ENCODE measurements at places on chromosomes 7 and 10.

DNA sequence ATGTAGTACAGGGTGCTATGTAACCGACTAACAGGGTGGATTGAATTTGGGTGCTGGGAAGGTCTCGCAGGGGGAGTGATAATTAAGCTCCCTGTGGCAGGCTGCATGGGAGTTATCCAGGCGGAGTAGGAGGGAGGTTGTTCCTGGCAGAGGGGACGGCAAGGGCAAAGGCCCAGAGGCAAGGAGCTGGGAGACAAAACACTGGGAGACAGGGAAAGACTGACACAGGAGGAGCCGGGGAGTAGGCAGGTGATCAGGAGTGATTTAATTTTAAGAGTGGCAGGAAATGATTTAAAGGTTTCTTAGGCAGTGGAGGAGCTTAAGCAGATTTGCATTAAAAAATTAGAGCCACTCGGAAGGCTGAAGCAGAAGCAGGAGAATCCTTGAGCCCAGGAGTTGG, 40.7 kb upstream of the LEP start:
- DNase-seq, result no peak

DNA sequence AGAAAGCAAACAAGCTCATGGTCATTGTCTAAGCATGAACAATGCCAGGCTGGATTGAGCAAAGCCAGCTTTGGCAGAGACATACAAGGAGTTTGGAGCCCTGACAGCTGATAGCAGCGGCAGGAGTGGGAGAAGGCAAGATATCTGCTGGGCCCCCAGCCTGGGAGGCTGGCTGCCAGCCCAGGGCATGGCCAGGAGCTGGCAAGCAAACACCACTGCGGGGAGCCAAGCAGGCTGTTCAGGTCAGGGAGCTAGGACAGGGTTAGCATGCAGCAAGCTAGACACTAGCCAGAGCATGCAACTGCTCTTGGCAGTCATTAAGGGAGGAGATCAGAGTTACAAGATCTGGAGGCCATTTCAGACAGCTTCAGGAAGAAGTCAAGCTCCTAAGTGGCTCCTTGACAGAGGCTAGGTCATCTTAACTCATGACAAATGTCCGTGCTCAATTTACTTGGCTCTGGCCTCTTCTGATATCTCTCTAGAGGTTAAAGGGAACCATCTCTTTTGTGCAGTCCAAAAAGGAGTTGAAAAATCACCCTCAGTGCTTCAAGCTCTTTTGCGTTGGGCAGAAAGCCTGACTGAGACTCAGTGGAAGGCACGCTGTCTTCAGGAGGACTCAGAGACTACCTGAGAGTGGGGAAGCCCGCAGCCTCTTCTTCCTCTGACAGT, 436.8 kb upstream of the C7orf33 start:
- no peak for DNase-seq

DNA sequence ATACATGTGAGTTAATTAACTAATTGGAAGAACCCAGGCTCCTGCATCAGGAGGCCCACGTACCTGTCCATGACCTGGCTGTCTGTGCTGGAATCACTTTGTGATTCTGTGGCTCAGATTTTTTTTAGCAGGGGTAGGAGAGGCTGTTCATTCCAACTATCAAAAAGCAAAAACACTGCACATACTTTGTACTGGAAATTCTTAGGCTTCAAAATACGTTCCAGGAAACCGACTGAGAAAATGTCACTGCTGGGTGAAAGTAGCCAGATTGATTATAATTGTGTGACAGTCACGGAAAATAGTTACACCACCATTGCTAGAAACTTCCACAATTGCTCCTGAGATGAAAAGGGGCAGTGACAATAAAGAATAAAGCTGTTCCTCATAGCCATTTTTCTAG, 91.0 kb downstream of the SLC16A9 start:
- no peak for DNase-seq

GRCh38 chr7:97006055-97006815, 882 bp downstream of the DLX6 start:
- peak; percentile 65 for DNase-seq

DNA sequence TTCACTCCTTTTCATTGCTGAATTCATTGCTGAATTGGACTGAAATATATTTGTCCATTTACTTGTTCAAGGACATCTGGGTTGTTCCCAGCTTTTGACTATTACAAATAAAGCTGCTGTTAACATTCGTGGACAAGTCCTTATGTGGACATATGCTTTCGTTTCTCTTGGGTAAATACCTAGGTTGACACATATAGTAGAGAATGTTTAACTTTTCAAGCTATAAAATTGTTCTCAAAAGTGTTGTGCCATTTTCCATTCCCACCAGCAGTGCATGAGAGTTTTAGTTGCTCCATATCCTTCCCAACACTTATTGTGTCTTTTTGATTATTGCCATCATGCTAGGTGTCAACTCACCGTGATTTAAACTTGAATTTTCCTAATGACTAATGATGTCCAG, 17.5 kb upstream of the CPVL start:
- DNase-seq, result no peak

Data from neuronal stem cell (in vitro differentiated cells).